HS-27A (cell line): ENCODE measurements at places on chromosomes 16 and 17.

DNA sequence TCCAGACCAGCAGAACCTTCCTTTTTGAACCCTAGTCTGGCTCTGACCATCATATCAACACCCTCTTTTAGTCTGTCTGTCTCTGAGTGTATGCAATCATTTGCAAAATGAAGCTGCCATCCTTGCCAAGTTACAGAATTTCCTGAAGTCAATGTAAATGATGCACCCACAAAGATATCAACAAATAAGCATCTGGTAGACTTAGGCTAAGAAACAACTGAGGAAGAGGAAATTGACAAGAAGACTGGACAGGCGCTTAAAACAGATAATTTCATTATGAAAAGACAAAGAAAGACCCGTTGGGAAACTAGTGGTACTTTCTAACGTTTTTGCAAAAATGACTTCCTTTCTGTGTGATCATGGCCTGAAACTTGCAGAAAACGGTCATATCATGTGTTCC lies 24.7 kb upstream of the CIITA start:
- DNase-seq: no peak

DNA sequence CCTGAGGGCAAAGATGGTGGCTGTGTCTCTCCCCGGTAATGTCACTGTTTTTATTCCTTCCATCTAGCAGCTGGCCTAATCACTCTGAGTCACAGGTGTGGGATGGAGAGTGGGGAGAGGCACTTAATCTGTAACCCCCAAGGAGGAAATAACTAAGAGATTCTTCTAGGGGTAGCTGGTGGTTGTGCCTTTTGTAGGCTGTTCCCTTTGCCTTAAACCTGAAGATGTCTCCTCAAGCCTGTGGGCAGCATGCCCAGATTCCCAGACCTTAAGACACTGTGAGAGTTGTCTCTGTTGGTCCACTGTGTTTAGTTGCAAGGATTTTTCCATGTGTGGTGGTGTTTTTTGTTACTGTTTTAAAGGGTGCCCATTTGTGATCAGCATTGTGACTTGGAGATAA lies 5.5 kb upstream of the RAPGEFL1 start:
- DNase-seq: no peak

- DNase-seq: no peak
Observed at GRCh38 chr17:81272616-81273015, 22.5 kb downstream of the SLC38A10 start.

DNA sequence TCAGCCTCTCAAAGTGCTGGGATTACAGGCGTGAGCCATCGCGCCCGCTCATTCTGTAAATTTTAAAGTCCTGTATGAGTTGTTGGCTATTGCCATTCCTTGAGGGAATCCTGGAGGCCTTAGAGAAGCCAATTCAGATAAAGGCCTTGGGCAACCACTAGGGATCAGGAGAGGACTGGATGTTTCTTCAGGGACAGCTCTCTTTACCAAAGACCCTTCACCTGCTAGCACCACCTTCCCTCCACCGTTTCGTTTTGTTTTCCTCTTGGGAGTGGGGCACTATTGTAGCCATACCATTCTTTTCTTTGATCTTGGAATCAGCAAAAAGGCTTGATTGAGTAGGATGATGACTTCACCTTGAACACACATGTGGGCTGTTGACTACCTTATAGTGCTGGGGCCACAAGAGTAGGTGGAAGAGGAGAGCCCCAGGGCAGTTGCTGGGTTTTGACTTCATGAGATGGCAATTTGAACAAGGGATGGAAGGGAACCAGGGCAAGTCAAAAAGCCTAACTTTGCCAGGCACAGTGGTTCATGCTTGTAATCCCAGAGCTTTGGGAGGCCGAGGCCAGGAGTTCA lies 7.0 kb upstream of the ANKRD40CL start:
- DNase-seq: no peak

GRCh38 chr17:53134548-53134947 lies 688.2 kb upstream of the KIF2B start:
- no peak for DNase-seq

GRCh38 chr17:70028978-70029767 lies 45.9 kb upstream of the KCNJ16 start:
- DNase-seq: no peak

DNA sequence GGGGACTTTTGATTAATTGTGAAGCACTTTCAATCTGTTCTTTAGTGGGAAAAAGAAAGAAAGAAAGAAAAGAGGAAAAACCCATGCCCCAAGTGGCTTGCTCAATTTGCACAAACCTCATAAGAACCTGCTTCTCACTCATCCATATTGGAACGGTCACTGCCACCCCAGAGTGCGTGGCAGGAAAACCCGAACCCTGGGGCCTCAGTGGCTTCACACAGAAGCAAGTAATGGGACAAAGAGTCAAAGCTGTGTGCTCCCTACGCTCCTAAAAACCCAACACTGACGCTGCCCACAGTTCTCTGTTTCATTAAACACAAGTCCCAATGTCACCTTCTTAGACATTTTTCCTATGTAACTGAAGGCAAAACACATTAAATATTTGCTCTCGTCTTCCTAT lies 1.2 kb downstream of the SLC6A4 start:
- DNase-seq: no peak

- DNase-seq: no peak
Observed at GRCh38 chr17:76868669-76869495, 678 bp downstream of the MGAT5B start.

DNA sequence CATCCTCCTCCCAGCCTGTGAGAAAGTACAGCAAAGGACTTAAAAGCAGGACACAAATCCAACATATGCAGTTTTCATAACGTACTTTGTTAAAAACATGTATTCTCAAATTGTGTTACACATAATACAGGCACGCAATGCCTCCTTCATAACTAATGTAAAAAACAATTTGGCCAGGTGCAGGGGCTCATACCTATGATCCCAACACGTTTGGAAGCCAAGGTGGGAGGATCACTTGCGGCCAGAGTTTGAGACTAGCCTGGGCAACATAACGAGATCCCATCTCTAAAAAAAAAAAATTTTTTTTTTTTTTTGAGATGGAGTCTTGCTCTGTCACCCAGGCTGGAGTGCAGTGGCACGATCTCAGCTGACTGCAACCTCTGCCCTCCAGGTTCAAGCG lies 20.4 kb downstream of the TEX2 start:
- DNase-seq: no peak
